Hematopoietic multipotent progenitor cell (in vitro differentiated cells): ENCODE measurements at places on chromosomes 6 and 20.

GRCh38 chr6:101422251-101422650 lies 28.7 kb downstream of the GRIK2 start:
- DNase-seq: no peak

DNA sequence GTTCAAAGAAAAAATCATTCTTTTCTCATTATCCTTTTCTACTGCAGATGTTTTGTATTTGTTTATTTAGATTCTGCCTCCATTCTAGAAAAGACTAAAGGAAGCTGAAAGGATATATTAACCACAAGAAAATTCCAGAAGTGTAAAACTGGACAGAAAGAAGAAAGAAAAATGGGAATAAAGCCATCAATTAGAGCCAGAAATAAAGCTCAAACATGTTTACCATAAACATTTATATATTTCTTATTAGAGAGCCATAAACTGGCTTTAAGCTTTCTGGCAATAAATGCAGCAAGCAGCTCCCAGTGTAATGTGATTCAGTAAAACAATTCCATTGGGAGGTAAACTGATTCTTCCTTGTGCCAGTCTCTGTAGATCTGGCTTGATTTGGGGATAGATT lies 244.1 kb downstream of the PTPRK start:
- no peak for DNase-seq

- DNase-seq: no peak
Observed at GRCh38 chr6:21386744-21387143, 206.8 kb upstream of the SOX4 start.

- DNase-seq: no peak
Observed at GRCh38 chr6:149936743-149937142, 5.1 kb upstream of the ULBP2 start.

DNA sequence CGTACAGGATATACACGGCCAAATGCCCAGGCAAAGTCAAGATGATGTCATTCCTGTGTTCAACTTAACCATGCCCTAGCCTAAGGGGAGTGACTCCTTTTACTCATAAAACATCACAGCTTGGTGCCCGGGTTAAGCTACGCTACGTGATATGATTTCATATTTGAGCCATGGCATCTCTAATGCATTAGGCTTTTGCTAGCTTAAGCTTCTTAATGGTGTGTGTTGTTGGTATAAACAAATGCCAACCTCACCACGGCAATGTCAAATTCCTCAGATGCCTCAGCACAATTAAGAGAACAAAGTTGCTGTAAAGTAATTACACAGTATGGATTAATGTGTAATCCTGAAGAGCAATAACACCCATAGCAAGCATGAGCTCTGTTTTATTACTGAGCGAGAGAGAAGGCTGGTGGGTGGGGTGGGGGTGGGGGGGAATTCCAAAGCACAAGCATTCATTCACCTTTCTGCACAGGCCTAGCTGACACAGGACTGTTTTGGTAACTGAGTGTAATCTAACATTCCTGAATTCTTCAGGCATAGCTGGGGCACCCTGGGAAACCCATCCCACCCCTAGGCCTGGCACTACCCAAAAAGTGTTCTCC lies 44.7 kb upstream of the CNKSR3 start:
- no peak for DNase-seq

- DNase-seq: no peak
Observed at GRCh38 chr6:15500901-15501825, 161.7 kb downstream of the DTNBP1 start.

GRCh38 chr6:163946437-163946836 lies 531.9 kb downstream of the QKI start:
- DNase-seq: no peak

DNA sequence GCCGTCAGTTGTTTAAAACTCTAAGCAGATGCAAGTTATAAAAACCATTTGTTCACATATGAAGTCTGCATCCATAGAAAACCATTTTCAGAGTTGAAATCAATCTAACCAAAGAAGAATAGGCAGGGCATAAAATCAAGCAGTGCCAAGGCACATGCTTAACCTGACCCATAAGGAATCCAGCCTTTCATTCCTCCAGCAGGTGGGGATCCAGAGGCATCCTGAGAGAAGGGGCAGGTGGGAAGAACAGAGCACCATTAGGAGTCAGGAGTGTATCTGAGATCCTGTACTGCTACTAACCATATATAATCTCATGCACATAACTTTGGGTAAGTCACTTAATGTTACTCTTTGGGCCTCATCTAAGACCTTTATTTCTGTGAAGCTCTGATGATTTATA lies 29.4 kb upstream of the FOXO3 start:
- DNase-seq: no peak

- DNase-seq: no peak
Observed at GRCh38 chr6:94377835-94378234, 958.5 kb upstream of the EPHA7 start.

GRCh38 chr20:10621149-10621548 lies 52.6 kb downstream of the JAG1 start:
- no peak for DNase-seq

- no peak for DNase-seq
Observed at GRCh38 chr6:132194529-132194928, 206.7 kb downstream of the MOXD1 start.

DNA sequence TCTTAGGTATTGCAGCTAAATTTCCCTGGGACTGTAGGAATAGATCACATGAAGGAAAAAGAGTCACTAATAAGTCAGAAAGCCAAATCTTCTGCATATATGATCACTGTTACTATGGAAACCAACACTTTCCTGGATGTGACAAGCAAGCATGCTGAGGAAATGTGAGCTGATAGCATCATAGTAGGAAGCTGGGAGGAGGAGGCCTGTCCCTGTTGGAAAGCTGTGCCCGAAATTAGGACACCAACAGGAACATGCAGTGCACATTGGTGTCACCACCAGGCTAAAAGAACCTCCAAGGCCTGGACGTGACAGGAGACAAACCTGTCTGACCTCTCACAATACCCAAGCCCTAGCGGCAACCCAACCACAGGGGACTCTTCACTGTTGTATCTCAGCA lies 181.9 kb upstream of the PCSK2 start:
- DNase-seq: no peak

- no peak for DNase-seq
Observed at GRCh38 chr6:13395272-13396237, 67.2 kb upstream of the TBC1D7 start.

DNA sequence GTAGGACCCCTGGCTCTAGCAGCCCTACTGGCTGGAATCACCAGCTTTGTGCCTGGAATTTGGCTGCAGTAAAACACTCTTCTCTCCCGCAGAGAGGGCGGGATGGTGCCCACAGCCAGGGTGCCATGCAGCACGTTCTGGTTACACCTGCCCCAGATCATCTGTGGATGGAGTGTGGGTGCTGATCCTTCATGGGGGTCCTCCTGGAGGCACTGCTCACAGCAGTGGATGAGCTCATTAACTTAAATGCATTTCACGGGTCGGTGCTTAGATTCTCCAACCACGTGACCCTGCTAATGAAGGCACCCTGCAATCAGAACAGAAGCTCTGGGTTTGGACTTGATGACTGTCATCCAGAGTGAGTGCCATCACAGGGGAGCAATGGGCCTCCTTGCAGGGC lies 138.6 kb upstream of the AFDN start:
- no peak for DNase-seq

GRCh38 chr6:45552536-45552935 lies 174.8 kb upstream of the SUPT3H start:
- DNase-seq: no peak
